AG08396 (cell line): ENCODE measurements at places on chromosomes 2 and 18.

DNA sequence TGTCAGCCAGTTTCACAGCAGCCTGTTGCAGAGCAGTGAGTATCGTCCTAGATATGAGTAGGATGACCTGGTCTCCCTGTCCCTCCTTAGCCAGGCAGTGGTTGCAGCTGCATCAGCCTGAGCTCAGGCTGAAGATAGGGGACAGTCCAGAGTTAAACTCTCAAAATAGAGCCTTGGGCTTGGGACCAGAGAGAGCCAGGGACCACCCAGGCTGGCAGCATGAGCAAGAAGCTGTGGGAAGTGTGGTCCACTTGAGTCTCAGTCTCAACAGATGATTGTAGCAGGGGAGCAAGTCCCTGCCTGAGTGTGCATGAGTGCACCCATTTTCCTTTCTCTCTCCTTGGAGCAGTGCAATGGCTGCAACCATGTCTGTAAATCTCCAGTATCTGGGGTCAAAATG, 38.0 kb upstream of the TACR1 start:
- DNase-seq: no peak

DNA sequence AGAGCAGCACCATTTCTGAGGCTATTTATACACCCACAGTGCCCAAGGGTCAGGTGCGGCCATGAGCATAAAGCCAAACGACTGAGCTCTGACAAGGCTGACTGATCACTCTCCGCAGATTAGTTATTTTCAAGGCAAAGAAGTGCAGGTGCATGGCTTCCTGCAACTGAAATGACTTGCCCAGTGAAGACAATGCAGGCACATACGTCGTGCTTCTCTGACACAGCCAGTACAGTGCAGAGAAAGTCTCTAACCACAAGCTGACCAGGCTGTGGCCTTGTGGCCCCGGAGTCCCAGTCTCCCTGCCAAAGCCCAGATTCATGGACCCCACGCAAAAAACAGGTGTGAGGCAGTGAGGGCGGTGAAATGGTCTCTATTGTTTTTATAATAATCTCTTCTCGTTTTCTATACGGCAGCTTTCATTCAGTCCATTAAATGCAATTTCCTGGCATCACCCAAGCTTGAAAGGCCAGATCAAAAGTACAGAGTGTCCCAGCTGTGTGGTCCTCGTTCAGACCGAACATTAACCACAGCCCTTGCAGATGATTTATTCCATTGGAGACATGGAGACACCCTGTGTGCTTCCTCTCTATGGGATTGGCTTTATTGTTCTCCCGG, 447.0 kb upstream of the ID2 start:
- DNase-seq: no peak

DNA sequence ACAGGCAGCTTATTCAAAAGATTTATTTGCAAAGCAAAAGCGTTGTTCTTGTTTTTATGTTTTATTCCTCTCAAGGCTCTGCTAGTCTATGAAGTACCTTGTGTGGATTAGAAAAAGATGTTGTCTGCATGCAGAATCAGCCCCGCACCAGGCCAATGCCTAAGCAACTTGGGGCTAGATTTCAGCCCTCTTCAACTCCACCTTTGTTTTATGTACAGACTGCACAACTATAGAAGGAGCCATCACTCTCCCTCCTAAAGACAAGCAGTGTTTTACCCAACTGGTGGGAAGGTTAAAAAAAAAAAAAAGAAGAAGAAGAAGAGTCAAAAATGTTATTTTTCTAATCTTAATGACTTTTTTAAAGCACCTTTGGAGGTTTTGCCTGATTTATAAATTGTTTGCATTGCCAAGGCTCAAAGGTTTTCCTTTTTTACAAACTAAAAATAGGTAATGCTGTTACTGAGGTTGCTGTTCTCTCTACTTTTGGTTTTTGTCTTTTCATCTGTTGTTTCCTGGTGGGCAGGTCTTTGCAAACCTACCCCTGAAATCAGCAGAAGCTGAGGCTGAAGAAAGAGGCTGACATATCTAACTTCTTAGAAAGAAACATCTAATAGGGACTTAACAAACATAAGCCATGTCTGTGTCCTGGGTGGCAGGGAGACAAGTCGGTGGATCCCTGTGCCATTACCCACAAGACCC, 164.0 kb downstream of the SLC39A10 start:
- no peak for DNase-seq

DNA sequence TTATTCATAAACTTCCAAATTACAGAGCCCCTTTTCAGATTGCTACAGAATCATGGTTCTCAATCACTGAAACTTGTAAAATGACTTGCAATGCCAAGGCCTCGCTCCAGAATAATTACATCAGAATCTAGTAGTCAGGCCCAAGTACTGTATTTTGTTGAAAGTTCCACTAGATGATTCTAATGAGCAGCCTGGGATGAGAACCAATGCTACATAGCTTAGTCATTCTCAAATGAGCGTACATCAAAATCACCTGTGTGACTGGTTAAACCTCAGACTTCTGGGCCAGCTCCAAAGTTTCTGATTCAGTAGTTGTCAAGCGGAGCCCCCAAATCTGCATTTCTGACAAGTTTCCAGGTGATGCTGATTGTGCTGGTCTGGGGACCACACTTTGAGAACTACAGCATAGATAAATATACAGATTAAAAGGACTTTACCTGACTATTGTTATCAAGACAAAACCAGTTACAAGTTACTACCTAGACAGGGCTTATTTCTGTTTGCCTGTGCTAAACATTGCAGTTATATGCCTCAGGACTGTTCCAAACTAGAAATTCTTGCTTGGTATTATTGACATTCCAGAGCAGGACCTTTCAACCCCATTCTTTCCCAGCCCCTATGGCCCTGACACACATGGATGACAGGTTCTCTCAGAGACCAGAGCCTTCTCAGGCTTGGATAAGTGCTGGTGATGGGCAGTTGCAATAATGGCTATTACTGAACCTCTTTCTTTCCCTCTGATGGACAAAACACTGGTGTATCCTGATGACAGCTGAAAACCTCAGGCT, 83.1 kb downstream of the UPP2 start:
- DNase-seq: no peak

DNA sequence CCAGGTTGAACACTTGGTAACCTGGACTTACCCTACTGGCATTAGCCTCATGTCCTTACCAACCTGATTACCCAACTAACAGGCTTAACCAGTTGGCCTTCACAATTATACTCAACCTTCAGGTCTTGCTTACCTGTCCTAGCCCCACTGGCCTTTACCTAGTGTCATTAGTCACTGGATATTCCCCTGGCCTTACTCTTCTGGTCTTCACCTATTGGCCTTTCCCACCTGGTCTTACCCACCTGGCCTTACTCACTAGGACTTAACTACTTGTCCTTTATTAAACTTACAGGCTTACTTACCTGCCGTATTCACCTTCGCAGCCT, 131.1 kb upstream of the ZSWIM2 start:
- DNase-seq: no peak

DNA sequence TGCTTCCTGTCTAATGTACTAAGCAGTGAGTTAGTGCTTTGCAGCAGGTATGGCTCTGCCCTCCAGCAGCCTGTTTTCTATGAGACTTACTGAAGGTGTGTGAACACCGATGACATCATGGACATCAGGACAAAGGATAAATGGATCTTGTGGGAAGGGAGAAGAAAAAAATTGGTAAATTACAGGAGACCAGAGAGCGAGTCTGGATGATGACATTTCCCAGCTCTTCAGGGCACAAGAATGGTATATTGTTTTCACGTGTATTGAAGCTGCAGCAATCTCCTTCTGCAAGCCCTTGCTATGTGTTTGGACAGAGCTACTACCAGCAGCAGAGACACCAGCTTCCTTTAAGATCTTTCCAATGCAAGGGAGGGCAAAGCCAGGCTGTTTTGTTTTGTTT, 47.2 kb downstream of the DCC start:
- DNase-seq: no peak

- peak; percentile 71 for DNase-seq
These were observed 47.4 kb downstream of the LRRFIP1 start for GRCh38 chr2:237674731-237675276.

- no peak for DNase-seq
These were observed 170.1 kb downstream of the MAP2 start for GRCh38 chr2:209593930-209594329.
